CD8-positive, alpha-beta memory T cell (primary cell): ENCODE measurements at places on chromosomes 3 and 15. TPM values are rescaled to one million over a fixed set of nuclear protein-coding genes. Genes with fewer than 3 reads are reported as not detected.

DNA sequence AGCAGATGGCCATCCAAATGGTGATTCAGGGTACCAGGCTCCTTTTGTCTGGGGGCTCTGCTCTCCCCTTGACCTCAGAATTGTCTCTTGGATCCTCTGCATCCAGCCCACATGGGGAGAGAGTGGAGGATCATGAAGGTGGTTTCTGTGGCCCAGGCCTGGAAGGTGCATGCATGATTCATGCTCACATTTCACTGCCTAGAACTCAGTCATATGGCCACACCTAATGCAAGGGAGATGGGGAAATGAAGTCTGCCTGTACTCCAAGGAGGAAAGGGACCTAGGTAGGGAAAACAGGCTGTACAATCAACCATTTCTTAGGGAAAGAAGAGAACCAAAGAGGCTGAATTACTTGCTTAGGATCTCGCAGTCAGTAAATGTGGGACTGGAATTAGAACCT lies 15.1 kb downstream of the HRG start:
- DNase-seq: no peak
- no peak overlapping the region for H3K4me3 ChIP-seq
- no peaks in the 10 kb centered on the region for H3K36me3 ChIP-seq

GRCh38 chr3:46093327-46093942 lies 66.2 kb upstream of the XCR1 start:
- no peaks in the 10 kb centered on the region for H3K27me3 ChIP-seq
- H3K4me3 ChIP-seq: no peak overlapping the region
- no peak overlapping the region for H3K27ac ChIP-seq
- DNase-seq: no peak
- no peaks in the 10 kb centered on the region for H3K36me3 ChIP-seq

- no peak for DNase-seq
- H3K4me3 ChIP-seq: no peak overlapping the region
- H3K4me1 ChIP-seq: no peaks in the 10 kb centered on the region
Observed at GRCh38 chr3:117455782-117456181, 746.2 kb downstream of the TUSC7 start.

- H3K27ac ChIP-seq: no peak overlapping the region
- H3K27me3 ChIP-seq: no peaks in the 10 kb centered on the region
- no peaks in the 10 kb centered on the region for H3K36me3 ChIP-seq
- no peak overlapping the region for H3K4me3 ChIP-seq
Observed at GRCh38 chr15:86183596-86184491, 104.2 kb downstream of the AGBL1 start.

The HHATL gene
- not detected for polyA plus RNA-seq

The PDE8A gene
- polyA plus RNA-seq: 4.4 TPM

The DIS3L gene
- polyA plus RNA-seq: 42.7 TPM
